ENCODE measurements at places on chromosomes 6 and 20.

DNA sequence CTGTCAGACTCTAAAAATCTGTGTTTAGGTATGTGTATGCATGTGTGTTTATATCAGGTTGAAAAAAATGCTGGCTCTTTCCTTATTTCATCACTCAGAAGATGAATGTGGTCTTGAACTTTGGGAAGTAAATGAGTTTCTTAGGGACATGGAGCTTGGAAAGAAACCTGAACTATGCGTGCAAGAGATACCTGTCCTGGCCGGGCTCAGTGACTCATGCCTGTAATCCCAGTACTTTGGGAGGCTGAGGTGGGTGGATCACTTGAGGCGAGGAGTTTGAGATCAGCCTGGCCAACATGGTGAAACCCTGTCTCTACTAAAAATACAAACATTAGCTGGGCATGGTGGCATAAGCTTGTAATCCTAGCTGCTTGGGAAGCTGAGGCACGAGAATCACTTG, 4.4 kb upstream of the GLP1R start:
- no peak for DNase-seq

DNA sequence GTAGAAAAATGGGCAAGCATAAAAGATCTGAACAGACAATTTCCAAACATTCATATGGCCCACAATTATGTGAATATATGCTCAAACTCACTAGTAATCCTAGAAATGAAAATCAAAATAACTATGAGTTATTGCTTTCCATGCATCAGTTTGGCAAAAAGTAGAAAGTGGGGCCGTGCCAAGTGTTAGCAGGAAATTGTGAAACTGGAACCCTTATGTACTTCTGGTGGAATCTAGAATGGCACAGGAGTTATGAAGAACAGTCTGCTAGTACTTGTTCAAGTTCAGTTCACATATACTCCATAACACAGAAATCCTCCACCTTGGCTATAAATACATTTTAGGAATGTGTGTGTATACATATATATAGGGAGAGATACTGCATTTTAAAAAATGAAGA, 89.8 kb downstream of the EYA2 start:
- DNase-seq, result no peak

DNA sequence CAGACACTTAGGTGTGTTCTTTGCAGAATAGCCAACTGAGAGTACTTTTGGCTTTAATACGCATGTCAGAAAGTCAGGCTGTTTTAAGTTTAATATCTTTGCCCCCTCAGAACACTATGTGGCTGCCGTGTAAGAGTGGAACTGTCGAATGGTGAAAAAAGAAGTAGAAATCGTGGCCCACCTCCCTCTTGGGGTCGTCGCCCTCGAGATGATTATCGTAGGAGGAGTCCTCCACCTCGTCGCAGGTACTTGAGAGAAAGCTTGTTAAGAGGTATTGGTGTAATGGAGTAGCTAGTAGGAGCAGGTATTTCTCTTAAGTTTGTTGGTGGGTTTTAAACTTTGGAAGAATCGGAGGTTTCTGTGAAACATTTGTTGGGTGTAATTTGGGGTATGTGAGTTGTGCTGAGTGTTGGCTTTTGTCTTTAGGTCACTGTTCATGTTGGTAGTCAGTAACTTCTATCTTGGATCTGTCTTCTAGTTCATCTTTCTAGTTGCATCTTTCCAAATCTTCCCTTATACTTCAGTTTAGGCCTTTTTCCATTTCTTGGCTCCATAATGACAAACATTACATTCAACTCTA, 4.7 kb downstream of the SRSF3 start:
- DNase-seq, result no peak

- DNase-seq, result no peak
These were observed 79.1 kb downstream of the SLC22A23 start for GRCh38 chr6:3377536-3378397.

Data from stimulated activated CD4-positive, alpha-beta T cell treated with anti-CD3 and anti-CD28 coated beads, Interleukin-12 subunit alpha, Interleukin-12 subunit beta, amount 100 ng/mL, for 24 hours (primary cell).